ENCODE measurements at places on chromosomes 7 and 10. TPM values are rescaled to one million over a fixed set of nuclear protein-coding genes. Genes with fewer than 3 reads are reported as not detected.

The LRRC17 gene
- 299 TPM for total RNA-seq

- peak; percentile 85 for DNase-seq
Measured at GRCh38 chr10:96586419-96587263, at the start of gene TM9SF3. Gene TM9SF3, minus strand, starts transcription at chr10:96587012. Its CDS starts 177 bp downstream, at chr10:96586835.

DNA sequence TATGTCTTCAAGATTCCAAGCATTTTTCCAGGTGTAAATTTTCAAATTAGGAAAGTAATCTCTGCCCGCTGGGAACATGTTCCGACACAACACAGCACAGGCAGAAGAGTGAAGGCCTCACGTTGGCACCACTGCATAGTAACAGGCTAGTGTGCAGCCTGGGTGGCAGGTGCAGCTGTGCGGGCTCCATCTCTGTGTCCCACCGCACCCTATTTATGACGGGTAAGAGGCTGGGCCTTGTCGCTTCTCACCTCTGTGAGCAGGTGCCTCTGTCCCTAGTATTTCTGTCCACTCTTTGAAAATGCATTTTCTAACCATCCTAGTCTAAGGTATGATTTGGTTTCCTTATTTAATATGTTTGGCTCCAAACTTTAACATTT is 24.1 kb downstream of the VIPR2 start:
- no peak for DNase-seq

The HIPK2 gene
- 52.6 TPM for total RNA-seq

The KIAA1549 gene
- total RNA-seq = 15.4 TPM

DNA sequence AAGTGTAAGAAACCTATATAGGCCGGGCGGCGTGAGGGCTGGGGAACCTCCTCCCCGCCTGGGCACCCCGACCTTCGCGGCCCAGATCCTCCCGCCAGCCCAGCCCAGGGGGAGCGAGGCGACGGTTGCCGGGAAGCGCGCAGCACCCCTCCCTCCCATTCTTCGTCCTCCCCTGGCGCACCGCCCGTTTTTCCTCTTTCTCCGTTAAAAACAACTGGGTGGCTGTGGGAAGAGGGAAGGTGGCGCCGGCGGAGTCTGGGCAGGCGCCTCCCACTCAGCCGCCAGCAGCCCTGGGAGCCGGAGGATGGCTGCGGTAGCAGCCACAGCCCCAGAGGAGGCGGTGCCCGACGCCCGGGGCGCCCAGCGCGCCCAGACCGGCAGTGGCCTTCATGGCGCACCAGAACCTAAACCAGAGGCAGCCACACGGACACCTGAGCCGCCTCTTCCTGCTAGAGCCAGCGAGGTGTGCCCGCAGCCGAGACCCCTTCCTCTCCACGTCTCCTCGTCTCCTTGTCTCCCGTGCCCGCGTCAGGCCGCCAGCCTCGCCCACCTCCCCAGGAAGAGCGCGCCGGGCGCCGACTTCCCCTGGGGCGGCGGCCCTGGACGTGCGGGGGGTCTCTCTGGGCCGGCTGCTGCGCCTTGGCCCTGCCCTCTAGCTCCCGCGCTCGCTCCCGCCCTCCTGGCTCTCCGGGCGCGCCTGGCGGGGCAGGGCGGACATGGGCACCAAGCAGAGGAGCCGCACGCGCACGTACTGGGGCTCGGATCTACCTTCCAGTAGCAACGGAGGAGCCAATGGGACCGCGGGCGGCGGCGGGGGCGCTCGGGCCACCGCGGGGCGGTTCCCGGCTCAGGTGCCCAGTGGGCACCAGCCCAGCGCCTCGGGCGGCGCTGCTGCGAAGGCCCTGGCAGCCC is 32.8 kb upstream of the SFTPD start:
- DNase-seq = peak; percentile 55

GRCh38 chr7:69318794-69319193 is 279.5 kb upstream of the AUTS2 start:
- peak; percentile 4 for DNase-seq

GRCh38 chr7:64885520-64886240 is 17.4 kb upstream of the ZNF273 start:
- no peak for DNase-seq

DNA sequence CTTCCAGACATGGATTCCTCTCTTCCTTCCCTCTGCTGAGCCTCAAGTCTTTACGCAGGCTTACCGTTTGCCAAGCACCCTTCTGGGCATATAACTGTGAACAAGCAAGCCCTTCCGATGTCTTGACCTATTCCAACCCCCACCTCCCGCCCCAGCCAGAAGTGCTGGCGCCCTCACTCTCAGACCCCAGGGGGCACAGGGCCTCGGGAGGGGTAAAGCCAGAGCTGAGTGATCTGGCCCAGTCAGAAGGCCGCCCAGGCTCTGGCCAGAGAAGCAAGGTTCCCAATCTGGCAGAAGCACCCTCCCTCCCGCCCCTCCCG is 1.2 kb downstream of the PRRT4 start:
- DNase-seq = peak; percentile 27

The SPACDR gene
- 2.1 TPM for total RNA-seq

DNA sequence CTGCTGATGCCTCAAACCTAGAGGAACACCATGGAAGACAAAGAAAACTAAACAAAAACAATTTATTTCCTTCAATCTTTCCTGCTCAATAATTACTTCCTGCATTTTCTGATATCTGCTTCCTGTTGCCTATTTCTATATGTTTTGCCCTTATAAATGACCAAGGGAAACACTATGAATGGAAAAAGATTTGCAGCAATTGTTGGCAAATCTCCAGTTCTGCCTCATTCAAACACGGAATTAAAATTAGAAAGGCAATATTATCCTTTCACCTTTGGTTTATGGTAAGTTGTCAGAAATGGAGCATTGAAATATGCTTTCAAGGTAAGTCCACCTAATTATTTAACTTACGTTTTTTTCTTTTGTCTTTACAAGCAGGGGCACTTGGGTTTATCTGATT is 552.2 kb upstream of the ANKRD30A start:
- DNase-seq = no peak

The TCAF2 gene
- 1.5 TPM for total RNA-seq

The EIF5AL1 gene
- total RNA-seq = 0.10 TPM

The PNLIPRP2 gene
- not detected for total RNA-seq

The SLC35G1 gene
- total RNA-seq = 16.3 TPM

The MUC3A gene
- total RNA-seq = 0.17 TPM

The ENTPD1 gene
- total RNA-seq = 41.3 TPM

- DNase-seq = no peak
Measured at GRCh38 chr7:22229148-22229547, 127.8 kb downstream of the RAPGEF5 start.

- no peak for DNase-seq
Measured at GRCh38 chr10:77673101-77673500, 35.5 kb upstream of the KCNMA1 start.

DNA sequence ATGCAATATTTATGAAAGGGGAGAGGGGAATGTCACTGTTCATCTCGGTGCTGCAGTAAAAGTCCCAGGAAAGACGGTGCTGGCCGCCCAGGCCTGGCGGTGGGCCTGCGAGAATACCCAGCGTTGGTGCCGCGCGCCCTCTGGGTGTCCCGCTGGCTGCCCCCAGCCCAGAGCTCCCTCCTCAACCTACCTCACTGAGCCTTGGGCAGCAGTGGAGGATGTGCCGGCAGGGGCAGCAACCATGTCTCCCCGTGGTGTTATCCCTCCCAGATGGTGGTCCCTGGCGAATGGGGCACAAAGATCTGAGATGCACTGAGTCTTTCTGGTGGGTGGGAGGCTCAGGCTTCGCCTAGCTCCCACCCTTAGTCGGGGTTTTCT is 9.5 kb upstream of the TLX1 start:
- DNase-seq = no peak

- no peak for DNase-seq
Measured at GRCh38 chr7:16356301-16356958, 64.9 kb downstream of the CRPPA start.

DNA sequence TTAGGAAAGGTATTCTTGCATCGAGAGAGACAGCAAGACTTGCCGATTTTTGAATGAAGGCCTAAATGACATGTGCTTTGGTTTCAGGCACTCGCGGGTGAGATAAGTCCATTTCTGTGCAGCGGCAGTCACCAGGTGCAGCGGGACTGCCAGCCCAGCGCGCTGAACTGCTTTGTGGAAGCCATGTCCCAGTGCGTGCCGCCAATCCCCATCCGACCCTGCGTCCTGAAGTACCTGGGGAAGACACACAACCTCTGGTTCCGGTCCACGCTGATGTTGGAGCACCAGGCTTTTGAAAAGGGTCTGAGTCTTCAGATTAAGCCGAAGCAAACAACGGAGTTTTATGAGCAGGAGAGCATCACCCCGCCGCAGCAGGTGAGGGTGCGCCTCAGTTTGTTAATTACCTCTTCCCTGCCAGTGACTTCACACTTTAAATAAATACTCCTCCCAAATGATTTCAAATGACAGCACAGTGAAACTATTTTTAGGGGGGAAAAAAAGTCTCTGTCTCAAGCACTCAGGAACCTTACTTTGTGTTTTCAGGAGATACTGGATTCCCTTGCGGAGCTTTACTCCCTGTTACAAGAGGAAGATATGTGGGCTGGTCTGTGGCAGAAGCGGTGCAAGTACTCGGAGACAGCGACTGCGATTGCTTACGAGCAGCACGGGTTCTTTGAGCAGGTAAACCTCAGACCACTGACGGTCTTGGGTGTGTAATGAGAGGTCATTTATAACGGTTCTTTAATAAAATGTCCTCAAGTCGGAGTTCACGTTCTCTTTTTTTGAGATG is 98.3 kb downstream of the TRRAP start:
- no peak for DNase-seq

DNA sequence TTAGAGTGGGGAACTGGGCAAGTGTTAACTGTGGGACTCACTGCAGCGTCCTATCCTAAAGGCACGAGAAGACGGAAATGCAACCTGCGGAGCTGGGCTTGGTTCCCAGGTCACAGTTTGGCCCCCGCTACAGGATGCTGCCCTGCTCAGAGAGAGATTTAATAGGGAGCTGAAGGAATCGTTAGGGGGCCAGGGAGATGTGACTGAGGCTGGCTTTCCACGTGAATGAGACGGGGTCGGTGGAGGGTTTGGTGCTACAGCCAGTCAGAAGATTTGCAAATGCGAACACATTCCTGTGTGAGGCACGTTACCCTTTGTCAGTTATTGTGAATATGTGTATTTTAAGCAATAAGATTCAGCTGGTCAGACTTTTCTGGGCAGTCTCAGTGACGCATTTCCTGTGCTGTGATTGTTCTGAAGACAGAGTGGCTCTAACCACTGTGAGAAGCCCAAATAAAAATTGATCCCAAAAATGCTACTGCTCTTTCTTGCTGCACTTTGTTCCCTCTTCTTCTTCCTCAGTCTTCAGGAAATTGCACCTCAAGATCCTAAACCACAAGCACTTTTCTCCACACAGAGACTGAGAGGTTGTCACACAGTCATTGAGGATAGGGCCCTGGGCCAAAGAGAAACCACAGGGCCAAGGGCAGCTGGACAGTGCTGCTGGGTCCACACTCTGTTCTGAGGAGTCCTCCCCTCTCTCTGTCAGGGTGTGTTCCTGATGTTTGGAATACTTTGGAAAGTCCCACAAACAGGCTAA is 21.2 kb downstream of the CYP17A1 start:
- DNase-seq = no peak

DNA sequence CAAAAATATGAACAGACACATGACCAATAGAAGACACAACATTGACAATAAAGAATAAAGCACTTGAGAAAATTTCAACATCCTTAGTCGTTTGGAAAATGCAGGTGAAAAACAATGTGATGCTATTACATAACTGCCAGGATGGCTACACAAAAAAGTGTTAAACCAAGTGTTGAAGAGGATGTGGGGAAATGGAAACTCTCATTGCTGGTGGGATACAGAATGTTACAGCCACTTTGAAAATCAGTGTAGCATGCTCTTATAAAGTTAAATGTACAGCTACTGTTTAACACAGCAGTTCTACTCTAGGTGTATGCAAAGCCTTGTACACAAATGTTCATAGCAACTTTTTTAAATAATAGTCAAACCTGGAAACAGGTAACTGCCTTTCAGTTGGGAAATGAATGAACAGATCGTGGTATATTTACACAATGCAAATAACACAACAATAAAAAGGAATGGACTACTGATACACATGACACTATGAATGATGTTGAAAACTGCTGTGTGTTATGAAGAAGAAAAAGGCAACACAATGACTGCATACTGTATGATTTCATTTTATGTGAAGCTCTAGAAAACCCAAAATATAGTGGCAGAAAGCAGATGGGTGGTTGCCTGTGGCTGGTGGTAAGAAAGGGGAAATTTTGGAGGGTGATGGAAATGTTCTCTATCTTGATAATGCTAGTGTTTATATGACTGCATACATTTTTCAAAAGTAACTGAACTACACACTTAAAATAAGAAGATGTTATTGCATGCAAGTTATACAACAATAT is 102.2 kb upstream of the VIPR2 start:
- DNase-seq = no peak

DNA sequence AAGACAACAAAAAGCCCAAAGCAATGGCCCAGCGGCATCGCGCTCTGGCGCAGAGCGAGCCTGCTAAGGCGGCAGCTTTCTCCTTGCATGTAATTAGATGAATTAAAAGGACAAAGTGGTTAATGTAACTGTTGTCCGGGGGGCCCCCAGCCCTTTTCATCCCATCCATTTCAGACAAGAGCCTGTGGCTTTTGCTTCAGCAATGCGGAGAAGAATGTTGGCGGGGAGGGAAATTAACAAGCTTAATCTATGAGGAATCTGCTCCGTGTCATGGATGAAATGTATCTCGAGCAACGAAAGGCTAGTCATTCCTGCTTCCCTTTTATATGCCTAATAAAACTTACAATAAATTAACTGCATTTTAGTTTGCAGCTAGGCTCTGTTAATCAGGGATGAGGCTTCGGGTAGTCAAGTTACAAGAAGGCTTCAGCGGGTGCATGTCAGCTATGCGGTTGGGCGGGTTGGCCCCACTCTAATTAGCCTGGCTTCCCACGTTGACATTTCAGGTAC is 203.3 kb downstream of the BUB3 start:
- DNase-seq = no peak

The TUBB8 gene
- total RNA-seq = not detected

GRCh38 chr7:42292991-42293521 is 56.0 kb upstream of the GLI3 start:
- DNase-seq = no peak

The MRLN gene
- 1.6 TPM for total RNA-seq
